AG20443 (cell line): ENCODE measurements at places on chromosomes 7 and 10.

DNA sequence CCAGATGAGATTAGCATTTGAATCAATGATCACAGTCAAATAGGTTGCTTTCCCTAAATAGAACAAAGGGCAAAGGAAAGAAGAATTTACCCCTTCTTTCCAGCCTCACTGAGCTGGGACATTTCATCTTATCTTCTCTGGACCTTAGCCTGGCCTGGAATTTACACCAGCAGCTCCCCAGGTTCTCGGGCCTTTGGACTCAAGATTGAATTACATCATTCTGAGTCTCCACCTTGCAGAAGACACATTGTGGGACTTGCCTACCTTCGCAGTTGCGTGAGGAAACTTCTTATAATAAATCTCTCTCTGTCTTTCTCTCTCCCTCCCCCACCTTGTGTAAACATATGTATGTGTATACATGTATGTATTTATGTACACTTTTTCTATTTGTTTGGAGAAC, 732.4 kb downstream of the IPMK start:
- DNase-seq: no peak

DNA sequence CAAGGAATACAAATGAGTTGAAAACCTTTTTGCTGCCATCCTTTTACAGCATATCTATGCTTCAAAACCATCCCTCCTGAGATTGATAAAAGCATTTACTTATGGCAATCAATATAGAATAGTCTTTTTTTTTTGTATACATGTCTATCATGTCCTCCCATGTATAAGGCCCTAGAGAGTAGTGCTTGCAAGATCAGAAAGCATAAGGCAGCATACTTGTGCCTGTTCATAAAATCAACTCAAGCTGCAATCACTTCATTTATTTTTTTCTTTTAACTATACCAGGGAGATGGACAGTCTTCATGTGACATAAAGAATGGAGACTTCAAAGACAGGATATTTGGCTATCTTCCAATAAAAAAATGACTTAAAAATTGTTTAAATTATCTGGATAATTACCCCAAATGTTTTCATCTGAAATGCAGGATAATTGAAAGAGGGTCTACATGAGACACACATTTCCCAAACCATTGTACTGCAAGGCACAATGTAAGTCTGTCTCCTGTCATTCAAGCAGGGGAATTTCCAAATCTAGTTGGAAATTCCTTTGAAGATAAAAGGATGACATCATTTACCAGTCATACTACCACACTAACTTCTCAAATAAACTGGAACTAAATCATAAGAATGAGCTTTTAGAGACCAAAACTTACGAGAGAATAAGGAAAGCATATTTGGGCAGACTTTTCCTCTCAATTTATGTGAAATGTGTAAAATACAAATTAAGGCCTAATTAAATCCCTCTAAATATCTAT, 22.5 kb downstream of the LRRN3 start:
- peak; percentile 40 for DNase-seq

- DNase-seq: peak; percentile 51
Measured at GRCh38 chr7:112994656-112995055, 92.0 kb downstream of the GPR85 start.

GRCh38 chr7:4820967-4821471, 40.8 kb downstream of the PAPOLB start:
- DNase-seq: no peak

GRCh38 chr10:53005612-53006345, 233.2 kb upstream of the MBL2 start:
- no peak for DNase-seq

DNA sequence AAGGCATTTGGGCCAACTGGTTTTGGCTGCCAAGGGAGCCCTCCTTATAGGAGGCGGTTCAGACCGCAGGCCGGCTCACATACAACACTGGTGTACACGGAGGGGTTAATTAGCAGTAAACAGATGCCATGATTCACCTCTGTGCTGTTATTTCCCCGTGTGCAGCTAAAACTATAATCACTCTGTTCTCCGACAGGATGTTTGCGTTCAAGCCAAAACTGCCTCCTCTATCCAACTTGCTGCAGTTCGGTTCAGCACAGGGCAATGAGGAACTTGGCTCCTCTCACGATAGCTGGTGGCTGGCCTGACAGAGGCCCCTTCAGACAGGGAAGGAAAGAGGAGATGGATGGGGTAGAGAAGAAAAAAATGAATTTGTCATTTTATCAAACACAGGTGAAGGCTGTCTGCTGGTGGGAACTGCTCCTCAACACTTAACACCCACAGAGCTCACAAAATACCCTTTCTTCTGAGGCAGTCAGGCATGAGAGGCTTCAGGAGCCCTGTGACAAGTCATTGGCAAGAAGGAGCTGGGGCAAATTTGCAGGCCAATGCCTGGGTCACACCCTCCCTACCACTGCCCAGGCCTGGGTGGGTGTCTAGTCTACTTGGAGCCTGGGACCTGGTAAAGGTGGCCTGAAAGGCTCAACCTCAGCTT, 24.0 kb downstream of the KCNMA1 start:
- no peak for DNase-seq

- no peak for DNase-seq
Measured at GRCh38 chr10:71303569-71303907, 15.5 kb upstream of the SLC29A3 start.

- no peak for DNase-seq
Measured at GRCh38 chr7:41459623-41460261, 243.1 kb downstream of the INHBA start.

DNA sequence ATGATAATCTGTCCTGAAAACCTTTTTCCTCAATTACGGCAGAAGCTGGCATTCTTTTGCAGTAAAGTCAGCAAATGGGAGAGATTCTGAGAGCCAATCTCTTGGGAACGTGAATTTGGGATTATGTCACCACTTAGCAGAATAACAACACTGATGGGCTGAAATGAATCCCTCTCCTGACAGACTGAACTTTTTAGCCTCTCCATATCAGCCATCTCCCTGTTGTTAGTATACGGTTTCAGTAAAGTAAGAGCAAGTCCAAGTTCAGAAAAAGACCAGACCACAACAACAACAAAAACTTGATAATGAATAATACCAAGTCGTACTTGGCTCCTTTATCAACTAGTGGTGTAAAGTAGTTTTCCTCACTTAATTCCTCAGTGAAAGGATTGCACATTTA, 1048.8 kb downstream of the GATA3 start:
- no peak for DNase-seq

DNA sequence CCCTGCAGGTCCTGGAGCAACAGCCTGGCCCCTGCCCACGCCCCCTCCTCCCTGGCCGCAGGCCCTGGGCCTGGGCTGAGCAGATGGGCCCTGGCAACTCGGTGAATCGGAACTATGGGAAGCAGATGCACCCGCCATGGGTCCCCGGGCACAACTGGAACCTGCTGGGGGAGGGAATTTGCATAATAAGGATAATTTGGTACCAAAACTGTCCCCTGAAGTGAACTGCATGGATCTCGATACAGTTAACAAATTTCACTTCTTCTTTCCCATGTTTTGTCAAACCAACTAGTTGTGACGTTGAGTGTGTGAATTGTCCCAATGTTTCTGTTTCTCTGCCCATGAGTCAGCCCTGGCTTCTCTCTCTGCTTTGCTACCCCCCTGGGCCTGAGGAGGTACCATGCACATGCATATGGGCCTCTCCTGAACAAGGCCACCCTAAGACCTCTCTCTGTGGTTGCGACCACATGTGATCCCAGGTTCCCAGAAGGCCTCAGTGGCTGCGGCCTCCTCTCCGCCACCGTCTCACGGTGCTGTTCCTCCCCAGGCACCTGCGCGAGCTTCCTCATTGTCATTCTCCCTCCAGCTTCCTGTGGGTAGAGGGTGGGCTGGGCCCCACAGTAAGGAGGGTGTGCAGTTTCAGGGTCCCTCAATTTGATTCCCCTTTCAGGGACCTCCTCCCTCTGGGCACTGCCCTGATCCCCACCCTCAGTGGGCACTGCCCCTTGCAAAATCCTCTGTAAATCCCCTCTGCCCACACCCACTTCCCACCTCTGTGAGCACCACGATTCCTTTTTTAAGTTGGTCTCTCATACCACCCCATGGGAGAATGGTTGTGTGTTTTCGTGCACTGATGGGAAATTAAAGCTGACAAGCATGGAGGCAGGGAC, 40.0 kb downstream of the FIGNL1 start:
- DNase-seq: no peak

DNA sequence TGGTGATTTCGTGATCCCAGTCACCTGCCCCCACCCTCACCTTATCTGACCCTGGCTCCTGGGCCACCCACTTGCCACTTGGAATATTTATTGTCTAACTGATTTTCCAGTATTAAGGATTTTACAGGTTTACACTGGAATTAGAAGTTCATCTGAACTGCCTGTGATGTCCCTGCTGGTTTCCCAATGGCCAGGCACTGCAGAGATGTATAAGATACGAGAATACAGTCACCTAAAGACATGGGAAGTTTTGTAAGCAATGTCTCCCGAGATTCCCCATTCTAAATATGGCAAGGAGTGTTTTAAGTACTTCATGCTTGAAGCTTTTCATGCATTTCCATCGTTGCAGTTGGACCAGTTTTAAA, 592.7 kb downstream of the SDK1 start:
- no peak for DNase-seq

- DNase-seq: no peak
Measured at GRCh38 chr7:90210981-90211380, 559 bp upstream of the STEAP2 start.

DNA sequence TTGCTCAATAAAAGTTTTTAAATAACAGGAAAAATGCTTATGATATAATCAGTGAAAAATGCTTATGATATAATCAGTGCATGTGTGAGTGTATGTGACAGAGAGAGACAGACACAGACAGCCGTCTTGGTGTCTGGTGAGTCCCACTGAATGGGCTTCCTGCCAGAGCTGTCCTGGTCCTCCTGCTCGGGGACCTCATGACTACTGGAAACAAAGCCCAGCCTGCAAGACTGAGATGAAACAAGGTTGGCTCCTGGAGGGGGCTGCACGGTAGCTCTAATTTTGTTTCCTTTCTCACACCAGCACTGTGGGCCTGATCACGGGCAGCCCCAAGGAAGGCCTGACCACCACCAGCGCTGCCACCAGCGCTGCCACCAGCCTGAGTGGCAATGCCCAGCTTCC, 57.3 kb downstream of the NRP1 start:
- DNase-seq: peak; percentile 53

GRCh38 chr10:69372126-69372980, 44.4 kb downstream of the TACR2 start:
- peak; percentile 39 for DNase-seq

DNA sequence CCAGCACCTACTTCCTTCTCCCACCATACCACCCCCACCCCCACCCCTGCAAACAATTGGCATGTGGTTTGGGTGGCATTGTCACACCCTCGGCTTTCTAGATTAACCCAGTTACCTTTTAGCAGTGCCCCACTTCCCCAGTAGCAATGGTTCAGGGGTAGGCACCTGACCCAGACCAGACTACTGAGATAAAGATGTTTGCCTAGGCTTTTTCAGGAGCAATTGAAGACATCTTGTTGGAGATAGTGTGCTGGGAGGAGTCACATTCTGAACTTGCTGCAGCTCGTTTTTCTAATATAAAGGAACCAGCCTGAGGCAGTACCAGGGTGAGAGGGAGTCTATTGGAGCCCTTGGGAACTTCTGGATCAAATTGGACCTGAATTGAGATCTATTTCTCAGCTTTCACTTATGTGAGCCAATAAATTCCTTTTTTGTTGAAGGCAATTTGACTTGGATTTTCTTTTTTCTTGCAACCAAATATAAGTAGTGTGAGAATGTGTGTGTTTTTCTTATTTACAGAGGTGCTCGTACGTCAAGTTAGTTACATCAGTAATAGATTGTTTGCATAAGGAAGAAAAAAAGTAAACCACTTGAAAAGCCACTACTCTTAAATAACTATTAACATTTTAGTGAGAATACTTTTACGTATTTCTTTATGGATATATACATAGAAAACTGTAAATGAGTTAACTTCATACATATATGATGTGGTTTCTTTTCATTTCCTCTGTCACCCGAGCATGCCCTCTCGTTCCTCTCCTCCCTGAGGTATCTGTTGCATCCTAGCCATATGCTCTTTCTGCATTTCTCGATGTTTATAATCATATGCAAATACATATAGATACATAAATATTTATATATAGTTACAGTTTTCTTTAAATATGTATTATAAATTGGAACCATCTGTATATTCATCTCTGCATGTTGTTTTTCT, 38.0 kb downstream of the RAB18 start:
- DNase-seq: no peak

GRCh38 chr7:158310924-158311666, 276.5 kb downstream of the PTPRN2 start:
- no peak for DNase-seq

DNA sequence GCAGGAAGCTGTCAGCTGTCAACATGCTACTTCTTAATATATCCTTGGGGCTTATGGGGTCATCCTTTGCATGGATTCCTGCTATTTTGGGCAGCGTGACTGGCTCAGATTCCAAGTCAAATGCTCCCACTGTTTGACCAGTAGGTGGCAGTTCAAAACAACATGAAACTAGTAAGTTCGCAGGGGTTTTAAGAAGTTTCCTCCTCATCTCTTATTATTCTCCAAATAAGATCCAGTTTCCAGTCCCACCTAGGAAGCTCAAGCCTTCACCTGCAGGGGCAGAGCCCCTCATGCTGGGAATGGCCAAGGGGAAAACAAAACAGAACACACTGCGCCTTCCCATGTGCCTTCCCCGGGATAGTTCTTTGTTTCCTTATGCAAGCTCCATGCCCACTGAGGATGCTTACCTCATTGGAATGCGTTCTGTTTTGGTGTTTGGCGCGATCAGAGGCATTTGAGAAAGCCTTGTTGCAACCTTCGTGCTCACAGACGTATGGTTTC, 259.8 kb downstream of the GLI3 start:
- peak; percentile 55 for DNase-seq

DNA sequence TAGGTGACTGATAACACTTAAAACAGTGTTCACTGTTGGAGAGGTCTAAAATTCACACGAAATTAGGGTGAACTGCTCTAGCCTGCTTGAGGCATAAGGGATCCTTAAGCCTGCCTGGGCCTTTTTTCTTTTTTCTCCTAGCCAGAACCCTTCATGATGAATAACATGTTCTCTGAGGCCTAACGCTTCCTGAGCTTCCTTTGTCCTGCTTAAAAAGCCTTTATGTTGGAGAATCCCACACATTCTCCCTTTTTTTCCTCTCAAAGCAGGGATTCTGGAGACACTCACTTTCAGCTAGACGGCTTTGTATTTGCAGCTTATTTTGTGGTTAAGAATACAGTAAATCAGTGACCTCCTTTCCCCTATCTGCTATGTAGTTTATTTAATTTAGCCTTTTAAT, 354.7 kb upstream of the PHF14 start:
- no peak for DNase-seq

GRCh38 chr10:116825901-116826300, 23.4 kb upstream of the ENO4 start:
- no peak for DNase-seq

GRCh38 chr10:80552151-80552646, 14.5 kb downstream of the SH2D4B start:
- no peak for DNase-seq
